ENCODE measurements at places on chromosomes 5 and 9.

- no peak for DNase-seq
Observed at GRCh38 chr5:146635443-146635842, 119.5 kb upstream of the GPR151 start.

GRCh38 chr5:140259500-140259899 is 43.4 kb downstream of the PFDN1 start:
- DNase-seq, result no peak

GRCh38 chr9:20207176-20207575 is 415.1 kb downstream of the MLLT3 start:
- DNase-seq, result no peak

DNA sequence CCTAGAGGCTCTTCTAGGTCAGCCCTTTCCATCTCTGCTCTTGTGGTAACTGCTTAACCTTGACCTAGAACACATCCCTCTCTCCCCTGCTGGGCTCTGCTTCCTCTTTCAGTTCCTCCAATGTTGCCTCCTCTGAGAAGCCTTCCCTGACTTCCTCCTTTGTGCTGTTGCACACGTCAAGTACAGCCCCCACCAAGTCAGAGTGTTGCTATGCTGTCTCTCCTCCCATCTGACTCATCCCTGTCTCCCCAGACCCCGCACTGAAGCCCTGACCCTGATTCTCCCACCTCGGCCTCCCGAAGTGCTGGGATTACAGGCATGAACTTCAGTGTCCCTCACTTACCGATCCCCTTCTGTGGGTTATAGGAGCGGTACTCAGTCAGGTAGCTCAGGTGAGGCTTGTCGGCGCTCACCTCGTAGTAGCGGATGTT is 10.4 kb upstream of the TRIM14 start:
- DNase-seq, result no peak

- no peak for DNase-seq
Observed at GRCh38 chr9:81318571-81318970, 370.8 kb downstream of the TLE1 start.

- DNase-seq, result no peak
Observed at GRCh38 chr5:119332978-119333401, 22.8 kb upstream of the TNFAIP8 start.

- no peak for DNase-seq
Observed at GRCh38 chr5:67063055-67063454, 133.5 kb downstream of the CD180 start.

- peak; percentile 29 for DNase-seq
Observed at GRCh38 chr5:147188200-147189108, 46.4 kb upstream of the STK32A start.

- DNase-seq, result no peak
Observed at GRCh38 chr9:107137495-107138202, 145.4 kb upstream of the RAD23B start.

- no peak for DNase-seq
Observed at GRCh38 chr5:1001406-1002270, 7.0 kb upstream of the NKD2 start.

GRCh38 chr9:28967226-28967625 is 1393.9 kb upstream of the C9orf72 start:
- DNase-seq, result no peak

DNA sequence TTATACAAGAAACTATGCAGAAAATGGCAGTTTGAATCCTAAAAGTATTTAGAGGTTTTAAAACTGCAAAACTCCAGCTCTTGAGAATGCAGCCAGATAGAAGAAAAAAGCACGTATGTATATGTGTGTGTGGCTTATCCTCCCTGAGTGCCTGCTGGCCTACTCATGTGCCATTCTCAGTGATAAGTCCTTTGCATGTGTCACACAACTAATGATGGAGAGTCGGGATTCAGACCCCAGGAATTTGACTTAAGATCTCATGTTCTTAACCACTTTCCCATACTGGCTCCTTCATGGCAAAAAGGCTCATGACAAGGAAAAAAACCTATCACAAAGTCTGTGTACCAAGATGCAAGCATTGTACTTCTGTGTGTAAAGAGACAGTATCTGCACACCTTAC is 26.6 kb downstream of the SMARCA2 start:
- no peak for DNase-seq

DNA sequence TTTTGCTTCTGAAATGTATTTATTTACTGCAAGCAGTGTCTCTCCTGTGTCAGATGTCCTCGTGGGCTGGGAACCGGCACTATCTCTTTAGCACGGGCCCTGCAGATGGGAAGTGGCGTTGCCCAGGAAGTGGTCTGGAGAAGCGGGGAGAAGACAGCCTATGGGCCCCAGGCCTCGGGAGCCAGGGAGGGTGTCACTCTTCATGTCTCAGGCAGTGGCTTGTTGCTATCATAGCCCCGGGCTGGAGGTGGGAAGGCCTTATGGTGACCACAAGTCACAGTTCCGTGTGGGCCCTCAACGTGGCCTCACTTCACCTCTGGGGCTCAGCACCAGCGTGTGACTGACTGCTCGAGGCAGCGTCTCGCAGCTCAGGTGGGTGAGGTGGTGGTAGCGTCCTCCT is 41.4 kb downstream of the SYK start:
- DNase-seq, result no peak

- DNase-seq, result no peak
Observed at GRCh38 chr9:3971391-3972082, 328.3 kb downstream of the GLIS3 start.

GRCh38 chr9:107158321-107158720 is 124.8 kb upstream of the RAD23B start:
- no peak for DNase-seq

All from heart left ventricle (tissue), 16 donors.